ENCODE measurements at places on chromosomes 3 and 15.
A peak's percentile ranks its signal among the peaks of the same experiment; 100 is the strongest.

- DNase-seq: no peak
These were observed 20.8 kb downstream of the ARL14 start for GRCh38 chr3:160697637-160698380.

DNA sequence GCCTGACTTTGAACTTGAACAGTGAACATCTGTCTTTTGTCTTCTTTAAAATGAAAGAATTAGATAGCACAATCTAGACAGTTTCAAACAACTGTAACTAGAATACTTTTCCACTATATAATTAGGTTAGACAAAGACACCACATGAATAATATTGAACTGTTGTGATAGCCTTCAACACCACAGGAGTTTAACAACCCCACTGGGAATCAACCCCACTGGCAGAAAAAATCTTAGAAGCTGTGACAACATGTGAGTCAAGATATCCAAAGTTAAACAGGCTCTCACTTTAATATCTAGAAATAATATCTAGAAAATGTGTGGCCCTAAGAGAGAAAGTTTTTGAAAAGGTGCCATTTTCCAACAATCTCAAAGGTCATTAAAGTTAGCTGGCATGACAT lies 64.4 kb upstream of the PRICKLE2 start:
- no peak for DNase-seq

GRCh38 chr3:42983927-42984326 lies 4.8 kb downstream of the GASK1A start:
- DNase-seq: no peak

DNA sequence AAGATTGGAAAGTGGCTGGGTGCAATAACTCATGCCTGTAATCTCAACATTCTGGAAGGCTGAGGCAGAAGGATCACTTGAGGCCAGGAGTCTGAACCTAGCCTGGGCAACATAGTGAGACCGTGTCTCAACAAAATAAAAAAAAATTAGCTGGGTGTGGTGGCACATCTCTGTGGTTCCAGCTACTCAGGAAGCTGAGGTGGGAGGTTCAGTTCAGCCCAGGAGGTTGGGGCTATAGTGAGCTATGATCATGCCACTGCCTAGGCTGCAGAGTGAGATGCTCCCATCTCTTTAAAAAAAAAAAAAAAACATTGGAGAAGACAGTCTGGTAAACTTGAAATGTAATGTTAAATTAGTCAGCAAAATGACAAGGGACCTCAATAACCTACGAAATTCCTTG lies 57.9 kb downstream of the STAG1 start:
- DNase-seq: no peak

DNA sequence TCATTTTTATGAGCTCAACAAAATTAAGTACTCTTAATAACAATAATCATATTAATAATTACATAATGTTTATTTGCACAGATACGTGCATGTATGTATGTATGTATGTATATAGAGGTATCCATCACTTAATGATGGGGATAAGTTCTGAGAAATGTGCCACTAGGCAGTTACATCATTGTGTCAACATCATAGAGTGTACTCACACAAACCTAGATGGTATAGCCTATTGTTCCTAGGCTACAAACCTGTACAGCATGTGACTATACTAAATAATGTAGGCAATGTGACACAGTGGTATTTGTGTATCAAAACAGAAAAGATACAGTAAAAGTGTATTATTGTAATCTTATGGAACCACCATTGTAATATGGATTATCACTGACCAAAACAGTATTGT lies 874.7 kb upstream of the GBE1 start:
- no peak for DNase-seq

DNA sequence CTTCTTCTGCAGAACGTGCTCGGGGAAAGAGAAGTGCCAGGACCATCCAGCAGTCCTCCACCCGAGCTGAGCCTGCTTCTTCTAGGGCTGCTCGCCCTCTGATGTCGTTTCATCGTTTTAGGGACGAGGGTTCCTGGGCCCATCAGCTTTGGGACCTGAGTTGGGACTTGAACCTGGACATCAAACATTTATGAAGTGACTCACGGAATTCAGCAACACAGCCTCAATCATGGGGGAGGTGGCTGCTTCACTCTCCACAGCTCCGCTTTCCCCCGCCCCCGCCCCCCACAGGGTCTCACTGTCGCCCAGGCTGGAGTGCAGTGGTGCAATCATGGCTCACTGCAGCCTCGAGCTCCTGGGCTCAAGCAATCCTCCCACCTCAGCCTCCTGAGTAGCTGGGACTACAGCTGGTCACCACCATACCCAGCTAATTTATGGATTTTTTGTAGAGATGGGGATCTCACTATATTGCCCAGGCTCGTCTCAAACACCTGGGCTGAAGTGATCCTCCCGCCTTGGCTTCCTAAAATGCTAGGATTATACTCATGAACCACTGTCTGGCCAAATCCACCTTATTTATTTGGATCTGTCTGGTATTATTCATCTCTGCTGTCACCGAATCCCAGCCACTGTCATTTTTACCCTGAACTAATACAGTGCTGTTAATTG lies 725 bp upstream of the SCAMP2 start:
- no peak for DNase-seq

- no peak for DNase-seq
These were observed 193.2 kb downstream of the CLSTN2 start for GRCh38 chr3:140128217-140128616.

- no peak for DNase-seq
These were observed 2.2 kb downstream of the MAPK6 start for GRCh38 chr15:52021128-52021671.

- no peak for DNase-seq
These were observed 357.2 kb downstream of the GABRG3 start for GRCh38 chr15:27328186-27328585.

DNA sequence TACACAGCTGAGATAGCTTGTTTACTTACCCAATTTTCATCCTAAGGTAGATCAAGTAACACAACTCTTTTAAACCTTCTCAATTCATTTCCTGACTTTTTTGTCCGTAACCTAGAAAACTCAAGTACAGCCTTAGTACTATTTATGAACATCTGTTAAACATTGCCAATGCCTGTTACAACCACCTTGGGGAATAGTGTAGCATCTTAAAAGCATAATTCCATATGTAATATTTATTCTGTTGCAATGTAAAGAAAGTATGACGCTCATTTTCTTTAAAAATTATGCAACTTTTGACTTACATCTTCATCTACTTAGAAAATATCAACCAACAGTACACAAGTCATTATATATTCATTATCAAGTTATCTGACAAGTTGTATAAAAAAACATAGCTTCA lies 54.6 kb downstream of the SUCLG2 start:
- no peak for DNase-seq

GRCh38 chr15:88568589-88568988 lies 22.1 kb upstream of the DET1 start:
- DNase-seq: no peak

DNA sequence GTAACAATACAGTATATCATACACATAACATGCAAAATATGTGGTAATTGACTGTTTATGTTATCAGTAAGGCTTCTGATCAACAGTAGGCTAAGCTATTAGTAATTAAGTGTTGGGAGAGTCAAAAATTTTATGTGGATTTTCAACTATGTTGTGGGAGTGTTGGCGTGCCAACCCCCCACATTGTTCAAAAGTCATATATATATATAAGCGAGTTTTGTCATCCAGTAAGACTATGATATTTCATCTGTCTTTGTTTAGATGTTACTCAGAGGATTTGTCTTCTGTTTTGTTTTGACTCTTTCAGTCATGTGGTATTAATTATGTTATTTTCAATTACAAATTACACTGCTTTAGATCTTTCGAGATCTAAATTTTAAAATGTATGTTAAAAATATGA lies 51.0 kb upstream of the RAP2B start:
- no peak for DNase-seq

DNA sequence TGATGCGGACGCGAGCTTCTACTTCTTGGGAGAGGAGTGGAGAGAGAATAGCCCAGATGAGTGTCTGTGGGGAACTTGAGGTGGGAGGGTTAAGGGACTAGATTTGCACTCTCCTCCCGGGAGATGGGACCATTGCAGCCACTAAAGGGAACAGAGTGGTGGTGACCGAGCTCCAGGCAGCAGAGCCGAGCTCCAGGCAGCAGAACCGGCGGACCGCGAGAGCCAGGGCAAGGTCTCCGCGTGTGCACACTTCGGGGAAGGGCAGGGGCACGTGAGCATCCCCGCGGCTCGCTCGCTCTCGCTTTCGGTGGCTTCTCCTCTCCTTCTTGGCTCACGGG lies 1.1 kb downstream of the IGDCC3 start:
- no peak for DNase-seq

DNA sequence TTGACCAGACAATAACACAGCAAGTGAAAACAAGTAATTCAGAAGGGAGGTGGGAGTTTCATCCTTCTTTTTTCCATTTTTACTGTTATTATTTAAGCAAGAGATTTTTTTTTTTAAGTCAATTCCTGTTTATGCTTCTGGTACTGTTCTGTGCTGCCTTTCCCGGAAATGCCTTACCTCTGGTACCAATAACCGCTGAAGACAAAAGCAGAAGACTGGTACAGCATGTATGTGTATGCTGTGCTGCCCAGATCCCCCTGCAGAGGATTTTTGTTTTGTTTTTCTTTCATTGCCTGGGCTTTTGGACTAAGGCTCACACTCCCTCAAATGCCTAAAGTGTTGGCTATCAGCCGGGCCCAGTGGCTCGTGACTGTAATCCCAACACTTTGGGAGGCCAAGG lies 21.3 kb upstream of the SRGAP3 start:
- DNase-seq: no peak

GRCh38 chr3:20023623-20024405 lies 11.8 kb upstream of the PP2D1 start:
- DNase-seq: no peak

DNA sequence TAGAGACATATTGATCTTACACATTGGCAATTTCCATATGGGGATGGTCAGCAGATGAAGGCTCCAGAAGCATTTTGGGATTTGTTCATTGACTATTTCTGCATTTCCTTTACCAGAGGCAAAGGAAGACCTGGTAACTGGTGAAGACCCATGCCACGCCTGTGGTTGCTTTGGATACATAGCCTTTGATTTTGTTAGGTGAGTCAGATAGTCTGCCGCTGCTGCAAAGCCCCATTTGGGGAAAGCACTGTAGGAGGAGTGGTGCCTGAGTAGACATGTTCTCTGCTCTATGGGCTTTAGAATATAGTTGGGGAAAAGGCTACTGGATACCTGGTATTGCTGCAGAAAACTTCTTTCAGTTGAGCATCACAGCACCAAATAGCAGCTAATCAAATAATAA lies 56.8 kb downstream of the TFG start:
- DNase-seq: no peak

- no peak for DNase-seq
These were observed 27.6 kb downstream of the ZNF589 start for GRCh38 chr3:48268381-48268935.

- no peak for DNase-seq
These were observed 2.7 kb downstream of the SLC6A20 start for GRCh38 chr3:45793482-45794176.

DNA sequence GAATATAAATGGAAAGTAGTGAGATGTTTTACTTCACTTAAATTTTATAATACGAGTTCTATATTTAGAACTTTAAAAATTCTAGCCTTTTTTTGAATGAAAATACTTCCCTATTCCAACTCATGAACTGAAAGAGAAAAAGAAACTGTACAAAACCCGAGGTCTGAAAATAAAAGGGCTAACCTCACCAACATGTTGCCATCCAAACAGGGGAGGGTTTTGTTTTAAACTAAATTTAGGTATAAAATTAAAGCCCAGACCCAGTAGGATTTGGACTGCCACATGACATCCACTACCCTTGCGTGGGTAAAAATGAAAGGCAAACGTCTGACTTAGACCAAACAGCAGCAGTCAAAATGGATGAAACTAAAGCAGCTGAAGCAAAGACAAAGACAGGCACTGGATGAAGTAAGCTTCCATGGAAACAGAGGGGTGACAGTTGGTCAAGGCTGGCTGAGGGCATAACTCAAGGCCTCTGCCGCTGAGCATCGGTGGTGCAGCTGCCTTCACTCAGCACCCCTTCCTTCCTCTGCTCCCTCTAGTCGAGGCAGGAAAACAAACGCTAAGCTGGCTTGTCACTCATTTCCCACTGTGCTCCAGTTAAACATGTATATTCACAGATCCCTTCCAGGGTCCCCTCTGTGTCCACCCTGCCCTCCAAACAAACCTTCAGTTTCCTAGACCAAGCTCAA lies 58.1 kb downstream of the TM4SF4 start:
- DNase-seq: peak; percentile 4

- no peak for DNase-seq
These were observed 5.3 kb upstream of the TMEM115 start for GRCh38 chr3:50364573-50365079.

DNA sequence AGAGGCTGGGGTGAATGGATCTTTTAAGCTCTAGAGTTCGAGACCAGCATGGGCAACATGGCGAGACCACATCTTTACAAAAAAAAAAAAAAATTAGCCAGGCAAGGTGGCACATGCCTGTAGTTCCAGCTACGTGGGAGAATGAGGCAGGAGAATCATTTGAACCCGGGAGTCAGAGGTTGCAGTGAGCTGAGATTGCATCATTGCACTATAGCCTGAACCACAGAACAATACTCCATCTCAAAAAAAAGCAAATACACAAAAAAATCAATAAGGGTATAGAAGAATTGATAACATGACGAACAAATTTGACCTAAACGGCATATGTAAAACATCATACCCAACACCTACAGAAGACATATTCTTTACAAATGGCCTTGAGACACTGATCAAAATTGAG lies 668.4 kb downstream of the MECOM start:
- no peak for DNase-seq

GRCh38 chr3:89584398-89584797 lies 477.0 kb downstream of the EPHA3 start:
- no peak for DNase-seq

DNA sequence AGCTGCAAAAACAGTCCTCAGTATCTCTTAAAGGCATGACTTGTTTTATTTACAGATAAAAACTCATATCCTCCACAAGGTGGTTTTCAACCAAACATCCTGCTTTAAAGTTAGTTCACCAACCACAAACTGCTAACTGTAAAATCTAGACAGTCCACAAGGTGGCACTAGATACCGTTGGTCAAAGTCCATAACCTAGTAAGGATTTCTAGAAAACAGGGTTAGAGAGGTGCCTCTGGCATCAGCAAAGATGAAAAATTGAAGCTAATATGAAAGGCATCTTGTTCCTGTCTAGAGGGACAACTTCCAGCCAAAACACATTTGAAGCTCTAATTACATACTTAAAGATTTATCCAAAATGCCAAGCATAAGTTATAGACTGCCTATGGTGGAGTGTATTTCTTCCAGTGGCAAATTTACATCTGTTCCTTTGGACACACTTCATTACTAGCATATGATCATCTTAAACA lies 56.0 kb downstream of the ZMAT3 start:
- no peak for DNase-seq

DNA sequence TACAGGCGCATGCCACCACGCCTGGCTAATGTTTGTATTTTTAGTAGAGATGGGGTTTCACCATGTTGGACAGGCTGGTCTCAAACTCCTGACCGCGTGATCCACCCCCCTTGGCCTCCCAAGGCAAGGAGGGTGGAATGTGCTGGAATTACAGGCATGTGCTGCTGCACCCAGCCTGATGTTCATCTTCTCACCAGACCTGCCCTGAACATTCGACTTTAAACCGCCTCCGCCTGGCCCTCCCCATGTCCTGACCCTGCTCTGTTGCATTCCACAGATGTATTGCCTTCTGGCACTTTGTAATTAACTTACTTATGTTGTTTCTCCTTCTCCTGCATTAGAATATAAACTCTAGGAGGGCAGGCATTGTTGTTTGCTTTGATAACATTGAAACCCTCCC lies 102.1 kb downstream of the LINGO1 start:
- DNase-seq: no peak

- no peak for DNase-seq
These were observed 21.2 kb downstream of the ZDHHC23 start for GRCh38 chr3:113968986-113969385.

- DNase-seq: no peak
These were observed 466.4 kb upstream of the SGO1 start for GRCh38 chr3:20652231-20652986.

GRCh38 chr3:58015520-58015915 lies 7.3 kb downstream of the FLNB start:
- no peak for DNase-seq
